ENCODE measurements at places on chromosomes 3 and 15.
A peak's percentile ranks its signal among the peaks of the same experiment; 100 is the strongest.

DNA sequence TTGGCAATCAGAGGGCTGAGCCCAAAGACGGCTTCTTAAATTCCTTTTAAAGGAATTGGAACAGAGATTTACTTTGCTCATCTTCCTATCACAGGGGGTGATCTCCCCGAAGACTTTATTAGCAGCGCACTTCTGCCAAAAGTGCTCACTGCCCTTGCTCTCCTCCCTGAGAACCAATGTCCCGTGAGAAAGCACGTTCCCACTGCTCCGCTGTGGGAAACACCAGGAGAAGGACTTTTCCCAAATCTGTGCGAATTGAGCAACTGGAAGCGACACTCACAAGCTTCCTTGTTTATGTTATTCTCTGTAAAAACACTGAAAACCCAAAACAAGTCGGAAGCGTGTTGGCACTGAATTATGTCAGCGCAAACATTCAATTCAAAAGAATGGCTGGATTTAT is 670.8 kb upstream of the NR2F2 start:
- DNase-seq, result no peak

GRCh38 chr3:3860235-3860634 is 61.0 kb downstream of the LRRN1 start:
- no peak for DNase-seq

DNA sequence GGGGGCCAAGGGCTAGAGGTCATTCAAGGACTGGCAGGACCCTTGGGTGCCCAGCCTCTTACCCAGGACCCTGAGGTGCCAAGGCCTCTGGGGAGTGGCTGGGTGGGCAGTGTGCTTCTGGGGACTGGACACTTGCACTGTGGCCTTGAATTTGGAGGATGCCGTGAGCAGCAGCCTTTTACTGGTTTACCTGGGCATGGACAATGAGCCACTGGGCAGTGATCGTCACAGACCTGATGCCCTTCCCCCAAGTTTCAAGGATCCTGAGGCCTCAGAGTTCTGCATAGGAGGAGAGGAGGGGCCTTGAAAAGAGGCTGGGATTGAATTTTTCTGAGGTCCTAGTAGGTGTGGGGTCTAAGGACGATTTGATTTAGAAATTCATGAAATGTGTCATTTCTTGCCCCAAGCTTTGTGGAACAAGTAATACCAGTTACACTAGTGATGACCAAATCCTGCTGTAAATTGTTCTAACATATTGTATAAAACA is 146.1 kb upstream of the TPM1 start:
- no peak for DNase-seq

DNA sequence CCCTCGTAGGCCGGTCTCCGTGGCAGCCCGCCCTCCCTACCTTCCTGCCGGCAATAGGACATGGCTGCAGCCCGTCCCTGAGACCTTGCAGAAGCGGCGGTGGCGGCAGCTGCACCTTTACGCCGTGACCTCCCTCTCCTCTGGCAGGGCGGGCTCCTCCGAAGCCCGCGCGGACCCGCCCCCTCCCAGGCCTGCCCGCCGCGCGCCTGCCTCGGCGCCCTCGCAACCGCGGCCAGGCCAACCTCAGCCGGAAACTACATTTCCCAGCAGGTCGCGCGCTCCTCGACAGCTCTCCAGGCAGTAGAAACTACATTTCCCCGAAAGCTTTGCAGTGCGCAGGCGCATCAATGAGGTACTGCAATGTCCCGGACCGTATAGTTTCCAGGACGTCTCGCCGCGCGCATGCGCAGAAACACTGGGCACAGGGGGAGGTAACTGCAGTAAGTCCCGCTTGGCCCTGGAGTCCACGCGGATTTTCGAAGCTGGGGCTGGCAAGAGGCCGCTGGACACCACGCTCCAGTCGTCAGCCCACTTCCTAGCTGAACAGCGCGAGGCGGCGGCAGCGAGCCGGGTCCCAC is at the start of the genes CHCHD4 and TMEM43:
Gene CHCHD4, minus strand, starts transcription at position 256 of the 578 bp plus-strand sequence. Its CDS starts 194 bp downstream, at position 62.
Gene TMEM43, plus strand, starts transcription at position 438 of the 578 bp plus-strand sequence. CDS start 142 bp downstream, outside the sequence.
- peak; percentile 99 for DNase-seq

GRCh38 chr3:29070959-29071634 is 209.8 kb upstream of the RBMS3 start:
- DNase-seq, result no peak

GRCh38 chr15:99580076-99580475 is 14.3 kb downstream of the MEF2A start:
- DNase-seq, result no peak
